ENCODE measurements at places on chromosomes 6 and 20.

DNA sequence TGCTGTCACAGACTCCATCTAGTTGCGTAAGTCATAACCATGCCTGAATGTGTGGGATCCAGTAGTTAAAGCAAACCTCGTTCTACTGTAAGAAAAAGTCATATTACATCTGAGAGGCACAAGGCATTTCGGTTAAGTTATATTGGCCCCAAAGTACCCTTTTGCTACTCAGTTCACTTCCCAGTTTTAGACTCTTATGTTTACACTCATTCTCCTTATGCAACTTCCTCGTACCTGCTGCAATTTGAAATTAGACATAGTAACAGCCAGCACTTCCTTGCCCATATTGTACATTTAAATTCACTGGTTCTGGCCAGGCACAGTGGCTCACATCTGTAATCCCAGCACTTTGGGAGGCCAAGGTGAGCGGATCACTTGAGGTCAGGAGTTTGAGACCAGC, 37.0 kb downstream of the PEX7 start:
- DNase-seq: no peak

DNA sequence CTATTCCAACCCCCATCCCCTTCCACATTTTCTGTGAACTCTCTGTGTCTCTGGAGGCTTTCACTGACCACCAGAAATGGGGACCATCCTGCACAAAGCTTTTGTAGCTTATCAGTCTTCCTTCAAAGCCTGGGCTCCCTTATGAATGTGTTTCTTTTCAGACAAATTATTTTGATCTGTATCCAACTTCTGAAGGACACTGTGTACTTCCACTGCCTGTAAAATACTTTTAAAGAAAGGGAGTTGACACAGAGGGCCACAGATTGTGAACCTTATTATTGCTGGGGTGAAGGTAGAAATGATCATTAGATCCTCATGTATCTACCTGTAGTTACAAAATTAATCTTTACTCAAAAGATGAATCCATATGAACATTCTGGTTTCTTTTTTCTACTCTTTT, 135.6 kb downstream of the CARMIL1 start:
- no peak for DNase-seq

- no peak for DNase-seq
Measured at GRCh38 chr6:53287336-53288225, 61.2 kb downstream of the ELOVL5 start.

DNA sequence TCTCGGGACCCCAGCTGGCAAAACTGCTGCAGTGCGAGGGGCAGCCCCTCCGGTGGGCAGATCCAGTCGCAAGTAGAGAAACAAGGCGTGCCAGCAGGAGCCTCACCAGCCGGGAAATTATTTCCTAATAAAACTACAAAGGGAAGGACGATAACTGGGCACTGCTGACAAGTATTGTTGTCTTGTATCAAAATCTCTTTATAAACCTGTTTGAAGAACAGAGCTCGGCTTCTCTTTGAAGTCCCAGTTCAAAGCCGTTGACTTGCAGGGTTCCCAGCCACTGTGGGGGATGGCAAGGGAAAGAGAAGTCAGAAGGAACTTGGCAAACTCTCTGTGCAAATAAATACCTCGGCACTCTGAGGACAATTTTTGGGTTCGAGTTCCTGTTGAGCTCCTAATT, 504.5 kb downstream of the CD83 start:
- no peak for DNase-seq

DNA sequence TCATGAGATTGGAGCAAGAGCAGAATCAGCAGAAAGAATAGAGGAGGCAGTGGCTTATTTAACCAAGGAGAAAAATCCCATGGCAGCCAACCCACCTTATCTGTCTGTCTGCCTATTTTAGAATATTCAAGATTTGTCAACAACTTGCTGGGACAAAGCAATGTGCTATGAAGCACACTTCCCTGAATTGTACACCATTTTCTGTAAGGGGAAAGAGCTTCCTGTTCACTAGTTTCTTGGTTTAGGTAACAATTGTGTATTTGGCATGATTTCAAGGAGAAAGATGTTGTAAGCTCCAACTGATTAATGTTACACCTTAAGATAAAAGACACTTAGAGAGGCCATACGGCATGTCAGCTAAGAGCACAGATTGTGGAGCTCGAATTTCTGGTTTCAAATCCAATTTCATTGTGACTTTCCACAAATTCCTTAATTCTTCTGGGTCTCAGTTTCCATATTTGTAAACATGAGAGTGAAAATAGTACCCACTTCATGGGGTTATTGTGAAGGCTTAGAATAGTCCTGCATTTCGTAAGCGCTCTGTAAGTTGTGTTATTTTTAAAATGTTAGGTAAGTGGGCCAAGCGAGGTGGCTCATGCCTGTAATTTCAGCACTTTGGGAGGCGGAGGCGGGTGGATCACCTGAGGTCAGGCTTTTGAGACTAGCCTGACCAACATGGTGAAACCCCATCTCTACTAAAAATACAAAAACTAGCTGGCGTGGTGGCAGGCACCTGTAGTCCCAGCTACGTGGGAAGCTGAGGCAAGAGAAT, 4.8 kb upstream of the MUC22 start:
- no peak for DNase-seq

GRCh38 chr6:84028350-84028749, 5.2 kb upstream of the MRAP2 start:
- DNase-seq: no peak

GRCh38 chr6:119655124-119655523, 305.6 kb upstream of the MAN1A1 start:
- DNase-seq: no peak

- DNase-seq: peak; percentile 98
Measured at GRCh38 chr6:27814665-27815424, 97.4 kb downstream of the OR2B2 start.
